ENCODE measurements at places on chromosomes 5 and 9. TPM values are rescaled to one million over a fixed set of nuclear protein-coding genes. Genes with fewer than 3 reads are reported as not detected.

The SLC27A6 gene
- total RNA-seq: 2.1 TPM

DNA sequence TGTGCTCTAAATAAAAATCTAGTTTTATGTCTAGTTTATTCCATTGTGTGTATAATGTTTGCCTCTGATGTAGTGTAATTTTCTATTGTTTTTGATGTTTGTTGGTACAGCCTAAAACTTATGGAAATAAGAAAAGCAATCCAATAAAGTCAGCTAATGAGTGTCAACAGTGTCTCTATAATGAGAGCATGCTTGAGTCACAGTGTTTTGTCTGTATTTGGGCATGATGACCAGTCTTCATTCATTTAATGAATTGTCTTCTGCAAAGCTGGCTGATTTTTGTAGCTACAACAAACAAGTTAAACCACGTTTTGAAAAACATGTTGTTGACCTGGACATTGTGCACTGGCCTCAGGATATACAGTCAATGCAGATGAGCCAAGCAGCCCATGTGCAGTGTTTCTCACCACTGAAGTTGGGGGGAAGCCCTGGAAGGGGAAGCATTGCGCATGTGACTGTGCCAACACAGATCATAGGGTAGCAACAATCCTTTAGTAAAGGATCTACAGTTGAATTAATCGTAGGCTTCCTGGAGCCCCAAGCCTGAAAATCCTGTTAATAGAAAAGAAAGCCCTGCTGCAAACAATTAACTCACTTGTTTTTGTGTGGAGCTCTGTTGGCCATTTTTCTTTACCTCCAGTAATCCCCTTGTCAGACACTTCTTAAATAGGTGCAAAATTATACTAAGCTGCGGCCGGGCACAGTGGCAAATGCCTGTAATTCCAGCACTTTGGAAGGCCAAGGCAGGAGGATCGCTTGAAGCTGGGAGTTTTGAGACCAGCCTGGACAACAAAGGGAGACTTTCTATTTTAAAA is 88.0 kb downstream of the INIP start:
- H3K36me3 ChIP-seq: peaks cover 6% of the 10 kb centered on the region
- peak overlapping the region; percentile 40 for H3K27ac ChIP-seq
- no peak for DNase-seq
- no peaks in the 10 kb centered on the region for H3K27me3 ChIP-seq
- no peak overlapping the region for H3K4me3 ChIP-seq

- no peaks in the 10 kb centered on the region for H3K36me3 ChIP-seq
- H3K4me3 ChIP-seq: no peak overlapping the region
- H3K27me3 ChIP-seq: peaks cover 12% of the 10 kb centered on the region
- H3K4me1 ChIP-seq: peaks cover 2% of the 10 kb centered on the region
- DNase-seq: no peak
- H3K27ac ChIP-seq: no peak overlapping the region
These were observed 208.3 kb downstream of the GABBR2 start for GRCh38 chr9:98500337-98500919.

GRCh38 chr9:131810351-131811170 is 70.7 kb upstream of the RAPGEF1 start:
- H3K4me1 ChIP-seq: peaks cover 29% of the 10 kb centered on the region
- no peak for DNase-seq
- H3K4me3 ChIP-seq: no peak overlapping the region
- no peaks in the 10 kb centered on the region for H3K36me3 ChIP-seq
- peaks cover 17% of the 10 kb centered on the region for H3K27me3 ChIP-seq

The KCNMB1 gene
- not detected for total RNA-seq

DNA sequence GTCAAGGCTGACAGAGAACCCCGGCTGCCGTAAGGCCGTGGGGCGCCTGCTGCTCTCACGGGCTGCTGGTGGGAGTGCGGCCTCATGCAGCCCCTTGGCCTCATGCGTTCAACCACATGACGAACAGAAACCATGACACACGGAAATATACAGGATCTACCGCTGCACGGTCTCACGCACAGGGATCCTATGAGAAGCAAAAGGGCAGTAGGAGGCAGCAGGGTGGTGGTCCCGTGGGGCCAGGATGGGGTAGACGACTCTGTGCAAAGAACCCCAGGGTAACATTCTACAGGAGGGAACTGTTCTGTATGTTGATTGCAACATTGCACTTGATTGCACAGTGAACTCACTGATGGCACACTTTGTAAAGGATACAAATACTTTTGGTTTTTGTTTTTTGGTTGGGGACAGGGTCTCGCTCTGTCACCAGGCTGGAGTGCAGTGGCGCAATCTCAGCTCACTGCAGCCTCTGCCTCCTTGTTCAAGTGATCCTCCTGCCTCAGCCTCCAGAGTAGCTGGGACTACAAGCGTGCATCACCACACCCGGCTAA is 51.6 kb downstream of the NACC2 start:
- DNase-seq: no peak
- no peaks in the 10 kb centered on the region for H3K27me3 ChIP-seq
- H3K27ac ChIP-seq: peak overlapping the region; percentile 49
- no peaks in the 10 kb centered on the region for H3K4me1 ChIP-seq
- H3K36me3 ChIP-seq: peaks cover 16% of the 10 kb centered on the region

DNA sequence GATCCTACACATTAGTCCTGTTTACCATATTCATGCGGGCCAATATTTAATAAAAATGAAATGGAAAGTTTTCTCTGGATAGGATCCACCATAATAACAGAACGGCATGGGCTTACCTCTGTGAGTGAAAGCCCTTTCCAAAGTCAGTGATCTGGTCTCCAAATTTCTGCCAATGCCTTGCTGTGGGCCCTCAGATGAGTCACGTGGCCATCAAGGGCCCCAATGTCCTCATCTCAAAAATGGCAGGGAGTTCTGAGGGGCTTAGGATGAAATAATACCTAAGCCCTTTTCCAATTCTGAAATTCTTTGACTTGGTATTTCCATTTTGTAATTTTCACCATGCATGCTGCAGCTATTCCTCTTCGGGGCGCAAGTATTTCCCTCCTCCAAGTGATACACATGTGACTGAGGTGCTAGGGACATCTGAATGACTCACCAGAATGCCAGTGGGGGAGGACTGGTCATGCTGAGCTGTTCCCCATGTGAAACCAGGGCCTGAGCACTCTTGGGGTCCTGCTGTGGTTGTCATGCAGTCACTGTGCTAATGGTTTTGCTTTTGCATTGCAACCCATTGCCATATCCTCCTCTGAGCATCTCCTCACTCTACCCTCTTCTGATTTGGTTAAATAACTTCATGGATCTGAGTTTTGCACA is 35.0 kb downstream of the ITK start:
- H3K4me3 ChIP-seq: no peak overlapping the region
- DNase-seq: no peak
- H3K4me1 ChIP-seq: no peaks in the 10 kb centered on the region
- H3K36me3 ChIP-seq: no peaks in the 10 kb centered on the region
- H3K27ac ChIP-seq: no peak overlapping the region
- peaks cover 2% of the 10 kb centered on the region for H3K27me3 ChIP-seq

The PCDHGB4 gene
- 16.1 TPM for total RNA-seq

- no peaks in the 10 kb centered on the region for H3K36me3 ChIP-seq
- peaks cover 21% of the 10 kb centered on the region for H3K4me1 ChIP-seq
- DNase-seq: no peak
- H3K27me3 ChIP-seq: peaks cover 50% of the 10 kb centered on the region
These were observed 475 bp upstream of the GOLM1 start for GRCh38 chr9:86099701-86100364.

The SLC45A2 gene
- 2.4 TPM for total RNA-seq

GRCh38 chr5:59840200-59840601 is 53.3 kb downstream of the PDE4D start:
- peaks cover 6% of the 10 kb centered on the region for H3K4me1 ChIP-seq
- H3K36me3 ChIP-seq: no peaks in the 10 kb centered on the region
- no peaks in the 10 kb centered on the region for H3K27me3 ChIP-seq
- no peak for DNase-seq
- no peak overlapping the region for H3K27ac ChIP-seq

The C1QTNF3 gene
- total RNA-seq: 9.6 TPM

The NCS1 gene
- total RNA-seq: 29.0 TPM

GRCh38 chr5:179793468-179794139 is at the start of gene LTC4S:
Gene LTC4S, plus strand, starts transcription at chr5:179793986. Its CDS starts 95 bp downstream, at chr5:179794081.
- peaks cover 8% of the 10 kb centered on the region for H3K36me3 ChIP-seq
- no peaks in the 10 kb centered on the region for H3K4me1 ChIP-seq
- no peak for DNase-seq
- H3K4me3 ChIP-seq: peak within 1 kb of the TSS; percentile 68

DNA sequence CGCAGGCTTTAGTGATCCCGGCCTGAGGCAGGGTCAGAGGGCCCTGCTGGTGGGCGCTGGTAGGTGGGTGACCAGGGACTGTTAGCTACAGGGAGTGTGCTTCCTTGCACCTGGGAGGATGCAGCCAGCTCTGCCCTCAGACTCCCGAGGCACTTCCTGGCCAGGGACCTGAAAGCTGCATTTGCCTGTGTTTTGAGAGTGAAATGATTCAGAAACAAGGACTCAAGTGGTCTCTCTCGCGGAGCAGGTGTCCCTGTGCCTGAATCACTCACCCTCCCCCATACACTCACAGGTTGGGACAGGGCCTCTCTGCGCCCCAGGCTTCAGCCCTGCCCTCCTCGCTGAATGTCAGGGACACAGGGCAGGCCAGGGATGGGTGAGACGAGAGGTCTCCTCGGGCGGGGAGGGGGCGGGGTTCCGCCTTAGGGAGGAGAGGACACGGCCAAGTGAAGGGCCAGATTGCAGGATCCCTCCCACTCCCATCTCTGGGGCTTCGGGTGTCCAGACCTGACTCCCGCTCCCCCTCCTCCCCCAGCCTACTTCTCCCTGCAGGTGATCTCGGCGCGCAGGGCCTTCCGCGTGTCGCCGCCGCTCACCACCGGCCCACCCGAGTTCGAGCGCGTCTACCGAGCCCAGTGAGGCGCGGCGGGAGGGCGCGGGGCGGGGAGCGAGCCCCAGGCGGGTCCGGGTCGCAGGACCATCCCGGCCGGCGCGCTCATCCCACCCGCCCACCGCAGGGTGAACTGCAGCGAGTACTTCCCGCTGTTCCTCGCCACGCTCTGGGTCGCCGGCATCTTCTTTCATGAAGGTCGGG is 1.5 kb downstream of the LTC4S start:
- no peaks in the 10 kb centered on the region for H3K4me1 ChIP-seq
- DNase-seq: no peak
- peak overlapping the region; percentile 68 for H3K4me3 ChIP-seq
- no peaks in the 10 kb centered on the region for H3K27me3 ChIP-seq
- H3K36me3 ChIP-seq: peaks cover 9% of the 10 kb centered on the region

- H3K4me1 ChIP-seq: peaks cover 38% of the 10 kb centered on the region
- no peak overlapping the region for H3K4me3 ChIP-seq
- H3K27ac ChIP-seq: no peak overlapping the region
- H3K27me3 ChIP-seq: no peaks in the 10 kb centered on the region
These were observed 38.8 kb upstream of the NDFIP1 start for GRCh38 chr5:142069606-142070399.

The LRRTM2 gene
- not detected for total RNA-seq

DNA sequence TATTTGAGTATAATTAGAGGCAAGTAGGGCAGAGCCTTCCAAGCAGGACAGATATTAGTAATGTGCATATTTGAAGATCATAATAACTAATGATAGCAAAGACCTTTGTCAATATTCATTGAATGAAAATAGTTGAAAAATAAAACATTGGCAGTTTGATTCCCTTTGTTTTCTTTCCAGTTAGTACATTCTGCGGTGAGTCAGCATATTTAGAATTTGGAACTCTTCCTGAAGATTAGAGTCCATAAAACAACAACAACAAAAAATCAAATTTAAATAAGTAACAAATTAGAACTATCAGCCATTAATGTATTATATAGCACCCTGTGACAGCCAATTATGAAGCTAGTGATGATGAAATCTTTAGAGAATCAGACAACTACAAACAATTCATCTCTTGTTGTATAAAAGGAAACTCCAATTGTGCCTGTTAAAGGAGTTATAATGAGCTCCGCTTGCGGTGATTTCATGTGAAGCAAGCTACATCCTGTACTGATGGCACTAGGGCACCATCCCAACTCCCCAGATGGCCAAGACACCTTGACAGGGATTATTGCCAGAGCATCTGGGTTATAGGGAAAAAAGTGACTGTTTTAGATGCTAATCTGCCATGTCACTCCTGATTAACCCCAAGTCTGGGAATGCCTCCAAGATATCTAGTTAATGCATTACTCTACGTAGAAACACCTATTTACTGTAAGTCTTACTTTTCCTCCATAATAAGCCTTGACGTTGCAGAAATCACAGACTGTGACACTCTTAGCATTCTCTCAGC is 6.8 kb downstream of the IFNA8 start:
- H3K27ac ChIP-seq: no peak overlapping the region
- H3K4me1 ChIP-seq: no peaks in the 10 kb centered on the region
- H3K4me3 ChIP-seq: no peak overlapping the region
- H3K36me3 ChIP-seq: no peaks in the 10 kb centered on the region
- DNase-seq: no peak
- no peaks in the 10 kb centered on the region for H3K27me3 ChIP-seq

GRCh38 chr9:113940077-113940476 is 64.0 kb downstream of the ZNF618 start:
- H3K27ac ChIP-seq: no peak overlapping the region
- H3K27me3 ChIP-seq: no peaks in the 10 kb centered on the region
- no peak overlapping the region for H3K4me3 ChIP-seq
- H3K4me1 ChIP-seq: peaks cover 13% of the 10 kb centered on the region
- H3K36me3 ChIP-seq: peaks cover 14% of the 10 kb centered on the region
- DNase-seq: no peak

DNA sequence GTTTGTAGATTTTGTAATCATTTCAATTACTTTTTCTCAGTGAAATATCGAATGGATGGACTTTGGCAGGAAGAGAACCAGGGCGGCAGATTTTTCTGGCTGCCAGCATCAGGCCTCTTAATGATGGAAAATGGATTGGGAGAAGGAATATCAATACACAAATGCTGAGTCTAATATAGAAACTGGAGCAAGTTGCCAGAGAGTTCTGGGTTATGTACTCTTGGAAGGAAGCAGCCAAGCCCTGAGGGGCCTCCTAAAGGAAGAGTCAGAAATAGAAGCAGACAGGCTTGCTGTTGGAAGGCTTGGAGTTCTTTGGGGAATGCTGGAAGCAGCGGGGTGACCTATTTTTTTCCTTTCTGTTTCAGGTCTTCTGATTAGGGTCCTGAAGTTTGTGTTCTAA is 428.6 kb downstream of the DMAC1 start:
- no peak overlapping the region for H3K4me3 ChIP-seq
- peaks cover 6% of the 10 kb centered on the region for H3K27me3 ChIP-seq
- peak overlapping the region; percentile 68 for H3K27ac ChIP-seq
- peaks cover 14% of the 10 kb centered on the region for H3K4me1 ChIP-seq

- no peak overlapping the region for H3K27ac ChIP-seq
- H3K27me3 ChIP-seq: no peaks in the 10 kb centered on the region
- H3K36me3 ChIP-seq: no peaks in the 10 kb centered on the region
- no peaks in the 10 kb centered on the region for H3K4me1 ChIP-seq
These were observed 91.6 kb upstream of the NR4A3 start for GRCh38 chr9:99730062-99730461.

The ANKDD1B gene
- total RNA-seq: 2.8 TPM

- DNase-seq: no peak
- no peaks in the 10 kb centered on the region for H3K36me3 ChIP-seq
- H3K4me1 ChIP-seq: peaks cover 5% of the 10 kb centered on the region
- H3K27ac ChIP-seq: no peak overlapping the region
- H3K4me3 ChIP-seq: no peak overlapping the region
These were observed 69.8 kb downstream of the CMYA5 start for GRCh38 chr5:79759436-79759835.
